ENCODE measurements at places on chromosomes 11 and 22.

DNA sequence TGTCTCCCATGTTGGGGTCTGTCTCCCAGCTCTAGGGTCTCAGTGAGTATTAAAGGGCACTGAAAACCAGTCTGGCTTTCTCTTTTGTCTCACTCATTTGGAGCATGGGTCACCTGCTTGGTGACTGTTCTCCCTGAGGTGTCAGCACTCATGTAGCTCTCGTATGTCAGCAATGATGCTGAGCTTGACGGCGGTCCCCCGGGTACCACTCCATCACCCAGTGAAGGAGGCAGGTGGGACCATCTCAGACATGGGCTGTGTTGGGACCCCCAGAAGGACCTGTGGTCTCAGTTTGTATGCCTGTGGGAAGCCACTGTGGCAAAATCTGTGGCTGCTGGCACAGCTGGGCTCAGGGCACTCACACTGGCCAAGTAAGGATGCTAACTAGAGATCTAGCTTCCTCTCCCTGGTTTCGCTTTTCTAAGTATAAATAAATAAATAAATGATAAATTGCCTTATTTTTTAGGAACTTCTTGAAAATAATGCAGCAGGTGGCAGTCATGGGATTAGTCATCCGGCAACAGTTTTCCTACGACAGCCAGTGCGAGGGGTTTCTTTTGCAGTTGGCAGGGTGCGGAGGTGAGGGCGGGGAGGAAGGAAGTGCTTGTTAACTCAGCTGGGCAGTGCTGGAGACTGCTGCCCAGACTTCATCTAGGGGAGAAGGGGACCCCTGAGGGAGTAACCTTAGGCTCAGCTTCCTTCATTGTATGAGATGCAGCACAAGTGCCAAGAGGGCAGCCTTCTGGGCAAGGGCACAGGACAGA, 48.8 kb downstream of the OSBP2 start:
- no peak for DNase-seq

GRCh38 chr11:13315517-13316432, 38.2 kb downstream of the BMAL1 start:
- no peak for DNase-seq

DNA sequence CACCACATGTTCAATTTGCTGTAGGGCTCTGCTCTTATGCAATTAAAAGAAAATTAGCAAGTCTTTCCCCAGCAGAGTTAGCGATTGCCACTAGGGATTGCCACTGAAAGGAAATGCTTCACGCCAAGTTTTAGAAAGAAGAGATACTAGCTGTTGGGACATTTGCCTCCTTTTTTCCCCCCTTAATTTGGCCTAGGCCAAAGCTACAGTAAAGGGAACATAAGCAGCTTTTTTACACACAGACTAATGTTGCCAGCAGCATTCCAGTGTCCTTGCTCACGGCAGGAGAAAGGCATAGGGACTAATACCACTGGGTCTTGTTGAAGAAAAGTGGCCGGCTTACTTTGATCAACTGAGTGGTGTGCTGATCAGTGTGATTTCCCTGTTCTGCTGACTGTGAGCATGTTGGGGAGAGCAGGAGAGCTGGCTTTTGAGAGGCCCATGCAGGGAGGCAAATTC, 71.2 kb downstream of the PHF21A start:
- no peak for DNase-seq

DNA sequence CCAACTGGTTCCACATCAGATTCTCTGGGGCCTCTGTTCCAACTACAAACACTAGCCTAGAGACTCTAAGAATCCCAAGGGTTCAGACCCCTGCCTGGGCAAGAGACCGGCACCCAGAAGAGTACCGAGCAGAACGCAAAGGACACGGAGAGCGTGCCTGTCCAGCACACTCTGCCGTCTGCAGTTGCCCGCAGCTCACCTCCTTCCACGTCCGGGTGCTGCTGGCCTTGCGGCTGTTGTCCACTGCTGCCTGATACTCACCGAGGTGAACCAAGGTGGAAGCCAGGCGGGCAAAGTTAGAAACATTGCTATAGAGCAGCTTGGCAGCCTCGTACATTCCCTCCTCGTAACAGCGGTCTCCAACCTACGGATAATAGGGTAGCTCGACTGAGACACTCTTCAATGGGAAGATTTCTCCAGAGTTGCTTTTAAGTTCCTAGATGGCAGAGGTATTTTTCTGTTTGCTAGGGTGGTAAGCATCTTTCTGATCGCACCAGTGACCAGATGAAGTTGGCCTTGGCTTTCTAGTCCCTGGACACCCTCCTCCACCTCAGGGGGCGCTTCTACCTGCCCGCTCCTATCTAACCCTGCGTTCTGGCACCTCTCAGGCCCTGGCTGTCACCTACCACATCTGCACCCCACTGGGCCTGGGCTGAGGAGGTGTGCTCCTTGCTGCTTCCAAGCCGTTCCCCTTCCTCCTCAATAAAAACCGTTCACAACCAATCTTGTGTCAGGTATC, 22.8 kb upstream of the SLC25A1 start:
- DNase-seq = no peak

DNA sequence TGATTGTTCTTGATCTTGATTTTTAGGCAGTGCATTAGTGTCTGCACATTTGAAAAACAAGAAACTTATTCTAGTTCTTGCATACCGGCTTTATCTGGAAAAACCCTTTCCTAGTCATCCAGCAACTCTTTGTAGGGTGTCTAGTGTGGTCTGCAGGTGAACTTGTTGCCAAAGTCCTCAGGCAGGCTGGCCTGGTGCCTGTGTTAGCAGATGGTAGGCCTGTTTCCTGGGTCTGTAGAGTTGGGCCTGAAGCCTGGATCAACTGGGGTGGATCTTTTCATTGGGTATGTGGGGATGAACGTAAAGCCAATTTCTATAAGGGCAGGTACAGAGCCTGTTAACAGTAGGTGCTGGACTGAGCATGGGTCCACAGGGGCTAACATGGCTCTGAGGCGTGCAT, 5.6 kb upstream of the GLYATL1 start:
- no peak for DNase-seq

- peak; percentile 26 for DNase-seq
Observed at GRCh38 chr22:36865346-36865745, 4.5 kb downstream of the NCF4 start.

DNA sequence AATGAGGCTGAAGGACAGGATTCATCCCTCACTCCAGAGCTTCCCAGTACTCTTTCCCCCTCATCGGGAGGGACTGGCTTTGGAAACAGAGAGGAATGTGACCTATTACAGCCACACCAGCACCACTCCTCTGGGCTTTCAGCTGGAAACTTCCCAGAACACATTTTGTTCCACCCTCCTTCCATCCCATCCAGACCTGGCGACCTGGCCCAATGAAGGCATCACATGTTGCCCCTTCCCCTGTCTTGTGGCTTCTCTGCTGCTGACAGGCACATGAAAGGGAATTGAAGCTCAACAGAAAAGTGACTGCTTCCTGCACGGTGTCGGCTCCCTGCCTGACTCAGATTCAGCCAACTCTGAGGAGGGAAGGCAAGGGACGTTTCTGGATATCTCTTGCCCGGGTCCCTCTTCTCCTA, 19.1 kb downstream of the IRAG1 start:
- no peak for DNase-seq

GRCh38 chr11:74695705-74696280, 35.4 kb downstream of the CHRDL2 start:
- no peak for DNase-seq

DNA sequence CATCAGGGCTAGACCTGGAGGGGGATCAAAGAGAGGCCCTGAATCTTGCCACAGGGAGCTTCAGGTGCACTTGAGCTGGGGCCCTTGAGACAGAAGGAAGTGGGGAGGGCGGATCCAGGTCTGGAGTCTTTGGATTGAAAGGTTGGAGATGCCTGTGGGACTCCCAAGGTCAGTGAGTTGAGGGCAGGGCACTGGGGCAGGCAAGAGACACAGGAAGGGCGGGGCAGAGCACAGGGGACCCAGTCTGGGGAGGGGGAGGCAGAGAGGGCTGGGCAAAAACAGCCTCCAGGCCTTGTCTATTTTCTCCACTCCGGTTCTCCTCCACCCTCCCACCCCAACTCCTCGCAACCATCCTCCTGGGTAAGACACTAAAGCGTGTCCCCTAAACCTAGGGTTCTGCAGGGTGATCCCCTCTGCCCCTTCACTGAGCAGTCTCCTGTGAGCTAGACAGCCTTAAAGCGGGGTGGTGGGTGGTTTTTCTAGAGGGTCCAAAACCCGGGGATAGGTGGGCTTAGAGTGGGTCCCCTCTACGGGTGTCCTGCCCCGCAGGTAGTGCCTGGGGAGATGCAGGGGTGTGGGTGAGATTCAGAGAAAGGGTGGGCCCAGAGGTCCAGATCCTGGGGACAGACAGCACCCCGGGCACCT, 38.6 kb upstream of the CELSR1 start:
- DNase-seq = no peak

DNA sequence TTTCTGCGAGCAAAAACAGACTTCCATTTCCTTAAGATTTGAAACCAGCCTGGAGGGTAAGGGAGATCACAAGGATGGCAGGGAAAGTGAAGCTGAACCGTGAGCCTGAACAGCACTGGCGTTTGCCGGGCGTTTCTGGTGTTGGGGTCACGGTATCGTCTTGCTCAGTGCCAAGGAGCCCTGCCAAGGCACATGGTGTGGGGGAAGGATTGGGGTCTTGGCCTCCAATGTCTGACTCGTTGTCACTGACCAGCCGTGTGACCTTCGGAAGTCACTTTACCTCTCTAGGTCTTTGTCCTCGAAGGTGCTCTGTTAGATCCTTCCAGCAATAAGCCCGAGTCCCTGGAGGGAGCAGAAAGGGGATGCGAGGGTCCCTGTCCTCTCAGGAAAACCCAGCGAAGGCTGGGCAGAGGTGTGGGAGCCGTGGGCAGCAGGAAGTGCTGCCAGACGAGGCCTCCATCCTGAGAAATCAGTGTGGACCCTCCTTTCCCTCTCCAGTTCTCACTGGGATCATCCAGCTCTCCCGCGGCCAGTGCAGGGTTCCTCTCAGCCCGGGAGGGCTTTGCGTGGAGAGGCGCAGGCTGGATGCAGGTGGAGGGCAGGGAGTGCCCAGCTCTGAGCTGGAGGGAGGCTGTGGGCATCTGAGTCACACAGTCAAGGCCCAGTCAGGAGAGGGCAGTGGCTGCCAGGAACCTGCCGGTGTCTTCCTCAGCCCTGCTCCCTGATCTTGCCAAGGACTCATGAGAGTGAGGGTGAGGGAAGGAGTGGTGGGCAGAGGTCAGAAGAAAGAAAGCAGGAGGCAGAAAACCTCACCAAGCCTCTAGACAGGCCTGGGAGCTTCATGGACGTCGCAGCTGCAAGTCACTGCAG, 18.9 kb downstream of the TOM1 start:
- no peak for DNase-seq

DNA sequence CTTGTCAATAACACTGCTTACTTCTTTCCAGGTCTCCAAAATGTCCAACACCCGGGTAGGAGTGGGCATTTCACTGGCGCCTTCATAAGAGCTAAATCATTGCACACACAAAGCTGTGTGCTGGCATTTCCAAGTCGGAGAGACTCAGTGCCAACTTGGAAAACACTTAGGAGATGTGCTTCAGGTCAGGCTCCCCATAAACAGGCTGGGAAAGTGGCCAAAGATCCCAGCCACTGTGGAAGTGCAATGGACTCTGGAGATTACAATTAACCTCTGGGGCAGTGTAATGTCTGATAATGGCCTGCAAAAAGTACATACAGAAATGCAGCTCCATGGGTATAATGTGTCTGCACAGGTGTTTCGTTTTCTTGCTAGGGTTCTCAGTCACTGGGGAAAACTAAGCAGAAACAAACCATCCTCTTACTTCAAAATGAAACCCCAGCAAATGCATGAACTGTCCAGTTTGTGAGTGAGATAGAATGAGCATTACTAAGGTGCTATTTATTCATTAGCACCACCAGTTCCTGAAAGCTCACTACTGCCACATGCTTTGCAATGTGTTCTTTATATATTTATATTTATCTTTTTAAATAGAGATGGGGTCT, 79.0 kb downstream of the ABTB2 start:
- DNase-seq = no peak

- DNase-seq = no peak
Observed at GRCh38 chr11:64661146-64661545, 61.9 kb downstream of the NRXN2 start.

DNA sequence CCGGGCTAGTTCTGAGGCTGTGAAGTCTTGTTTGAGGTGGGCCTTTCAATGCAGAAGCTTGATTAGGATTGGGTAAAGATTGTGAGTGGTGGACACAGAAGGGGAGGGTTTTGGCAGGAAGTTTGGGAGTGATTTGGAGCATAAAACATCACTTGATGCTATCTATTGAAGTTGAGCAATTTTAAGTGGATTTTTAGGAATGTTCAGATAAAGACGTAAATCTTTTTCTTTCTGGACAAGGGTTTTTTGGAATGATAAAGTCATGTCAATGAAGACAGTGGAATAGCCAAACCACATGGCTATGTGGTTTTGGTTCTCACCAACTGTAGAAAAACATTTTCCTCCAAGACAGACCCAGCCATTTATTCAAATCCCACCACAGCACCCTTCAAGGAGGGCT, 111.2 kb upstream of the SNX19 start:
- no peak for DNase-seq

- DNase-seq = no peak
Observed at GRCh38 chr11:118619444-118620197, 12.2 kb downstream of the PHLDB1 start.

DNA sequence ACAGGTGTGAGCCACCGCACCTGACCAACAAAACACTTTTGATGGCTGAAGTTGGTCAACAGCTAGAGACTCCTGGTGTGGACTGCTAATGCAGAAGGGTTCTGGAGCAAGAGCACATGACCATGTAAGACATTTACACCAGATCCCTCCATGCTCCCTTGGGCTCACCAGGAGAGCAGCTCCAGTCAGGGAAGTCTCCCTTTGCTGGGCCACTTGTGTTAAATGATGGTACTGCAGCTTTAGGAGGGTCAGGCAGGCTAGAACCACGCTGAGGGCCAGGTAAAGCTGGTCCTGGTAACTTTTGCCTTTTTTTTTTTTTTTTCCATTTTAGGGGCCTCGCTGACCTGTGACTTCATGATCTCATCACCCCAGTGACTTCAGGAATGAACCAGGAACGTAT, 146.4 kb downstream of the FBXO7 start:
- DNase-seq = no peak

GRCh38 chr22:30556388-30556787, 9.8 kb upstream of the SEC14L6 start:
- DNase-seq = no peak

DNA sequence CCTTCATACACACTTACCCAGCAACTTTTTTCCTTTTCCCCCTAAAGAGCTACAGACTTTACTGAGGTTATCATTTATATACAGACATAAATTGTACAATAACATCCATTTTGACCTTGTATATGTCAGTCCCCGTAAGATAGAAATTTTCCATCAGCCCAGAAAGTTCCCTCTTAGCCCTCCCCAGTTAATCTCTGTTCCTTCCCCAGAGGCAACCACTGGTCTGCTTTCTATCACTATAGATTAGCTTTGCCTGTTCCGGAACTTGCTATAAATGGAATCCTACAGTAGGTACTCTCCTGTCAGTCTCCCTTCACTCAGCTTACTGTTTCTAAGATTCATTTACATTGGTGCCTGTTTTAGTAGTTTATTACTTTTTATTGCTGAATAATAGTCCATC, 54.9 kb downstream of the TSPAN18 start:
- DNase-seq = no peak

DNA sequence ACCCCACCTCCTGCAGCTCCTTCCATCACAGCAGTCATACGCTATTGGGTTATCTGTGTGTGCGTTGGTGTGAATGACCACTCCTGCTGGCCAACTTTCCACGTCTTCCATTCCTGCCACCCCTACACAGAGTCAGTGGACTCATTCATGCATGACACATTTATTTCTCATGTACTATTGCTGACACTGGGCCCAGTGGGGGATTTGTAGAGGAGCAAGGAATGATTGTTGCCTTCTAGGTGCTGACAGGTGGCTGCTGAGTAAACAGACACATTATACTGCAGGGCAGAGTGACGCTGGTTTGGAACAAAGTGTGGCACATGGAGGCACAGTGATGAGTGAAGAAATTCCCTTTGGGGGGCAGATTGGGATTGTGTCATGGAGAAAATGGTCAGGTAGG, 113.9 kb downstream of the CCDC81 start:
- DNase-seq = no peak

Data from NK-92 treated with Interleukin-12 subunit alpha and Interleukin-12 subunit beta, amount 100 ng/mL, for 24 hours (cell line).